ENCODE measurements at places on chromosomes 3 and 15.

DNA sequence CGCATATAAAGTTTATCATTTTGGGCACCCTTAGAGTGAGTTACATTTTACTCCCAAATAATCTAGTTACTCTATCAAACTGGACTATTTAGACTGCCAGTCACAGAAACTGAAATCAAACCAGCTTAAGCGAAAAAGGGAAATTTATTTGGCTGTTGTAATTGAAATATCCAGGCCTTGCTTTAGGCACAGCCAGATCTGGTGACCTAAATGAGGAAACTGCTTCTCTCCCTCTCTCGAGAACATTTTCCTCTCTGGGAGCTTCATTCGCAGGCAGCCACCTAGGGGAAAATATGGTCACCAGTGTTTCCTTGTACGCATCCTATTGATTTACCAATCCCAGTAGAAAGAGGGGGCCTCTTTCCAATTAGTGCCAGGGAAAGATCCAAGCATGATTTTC is 175.3 kb upstream of the MITF start:
- no peak for DNase-seq

DNA sequence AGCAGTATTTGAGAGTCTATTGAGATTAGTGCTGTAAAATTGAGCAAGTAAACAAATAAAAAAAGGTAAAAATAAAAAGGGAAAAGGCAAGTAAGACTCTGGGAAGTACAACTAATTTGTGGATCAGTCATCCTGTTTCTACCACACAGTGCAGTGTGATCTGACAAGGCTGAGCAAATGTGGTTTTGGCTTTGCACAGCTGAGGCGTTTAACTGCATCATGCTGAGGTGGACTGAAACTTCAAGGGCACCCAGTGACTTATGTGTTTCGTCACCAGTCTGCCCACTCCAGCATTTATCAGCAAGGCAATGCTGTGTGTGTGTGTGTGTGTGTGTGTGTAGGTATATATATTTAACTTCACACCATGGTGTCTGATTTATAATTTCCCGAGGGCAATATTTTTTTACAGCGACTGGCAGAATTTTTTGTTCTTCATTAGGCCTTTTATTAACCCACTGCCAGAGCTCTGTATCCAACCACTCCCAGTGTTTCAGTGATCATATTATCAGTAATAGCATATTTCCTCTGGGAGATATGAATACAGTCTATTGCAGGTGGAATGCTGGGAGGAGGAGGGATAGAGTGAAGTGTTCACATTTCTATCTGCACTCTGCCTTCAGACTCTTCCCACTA is 131.5 kb upstream of the SATB1 start:
- DNase-seq = no peak

- no peak for DNase-seq
Observed at GRCh38 chr15:101121511-101122090, 130.2 kb downstream of the CHSY1 start.

DNA sequence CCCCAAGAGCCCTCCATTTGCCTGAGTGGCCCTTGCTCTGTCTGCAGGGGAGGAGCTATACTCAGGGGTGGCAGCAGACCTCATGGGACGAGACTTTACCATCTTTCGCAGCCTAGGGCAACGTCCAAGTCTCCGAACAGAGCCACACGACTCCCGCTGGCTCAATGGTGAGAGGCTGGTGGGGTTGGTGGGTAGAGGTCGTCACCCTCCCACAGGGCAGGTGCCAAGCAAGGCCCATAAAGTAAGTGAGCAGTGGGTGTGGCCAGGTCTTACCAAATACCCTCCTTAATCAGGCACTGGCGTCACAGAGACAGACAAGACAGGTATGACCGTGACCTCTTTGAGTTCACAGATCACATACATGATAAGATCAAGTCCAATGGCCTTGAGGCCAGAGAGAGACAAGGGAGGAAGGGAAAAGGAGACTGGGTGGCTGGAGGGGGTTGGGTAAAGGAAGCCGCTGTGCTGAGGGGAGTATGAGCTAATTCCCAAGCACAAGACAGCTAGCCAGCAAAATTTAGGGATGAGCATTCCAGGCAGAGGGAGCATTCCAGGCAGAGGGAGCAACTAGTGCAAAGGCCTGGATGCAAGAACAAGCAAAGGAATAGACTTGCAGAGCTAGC is 2.5 kb downstream of the SEMA3B start:
- DNase-seq = no peak

GRCh38 chr3:14946739-14947099 is 664 bp upstream of the NR2C2 start:
- DNase-seq = no peak

GRCh38 chr3:31064021-31064420 is 169.6 kb upstream of the GADL1 start:
- no peak for DNase-seq

DNA sequence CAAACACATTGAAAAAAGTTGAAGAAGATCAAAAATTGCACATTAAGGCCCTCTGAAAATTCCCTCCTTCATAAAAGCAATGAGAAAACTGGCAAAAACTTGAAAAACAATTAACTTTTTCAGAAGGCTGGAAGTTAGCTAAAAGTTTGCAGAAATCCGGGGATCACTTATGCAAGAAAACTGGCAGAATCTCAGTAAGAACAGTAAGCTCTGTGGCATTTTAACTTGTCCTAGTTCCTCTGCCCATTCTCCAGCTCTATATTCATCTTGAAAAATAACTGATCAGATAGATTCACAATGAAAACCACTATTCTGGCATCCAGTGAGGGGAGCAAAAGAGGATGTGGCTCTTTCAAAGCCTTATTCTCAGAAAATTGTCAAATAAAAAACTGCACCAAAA is 566.8 kb downstream of the NTRK3 start:
- DNase-seq = no peak

DNA sequence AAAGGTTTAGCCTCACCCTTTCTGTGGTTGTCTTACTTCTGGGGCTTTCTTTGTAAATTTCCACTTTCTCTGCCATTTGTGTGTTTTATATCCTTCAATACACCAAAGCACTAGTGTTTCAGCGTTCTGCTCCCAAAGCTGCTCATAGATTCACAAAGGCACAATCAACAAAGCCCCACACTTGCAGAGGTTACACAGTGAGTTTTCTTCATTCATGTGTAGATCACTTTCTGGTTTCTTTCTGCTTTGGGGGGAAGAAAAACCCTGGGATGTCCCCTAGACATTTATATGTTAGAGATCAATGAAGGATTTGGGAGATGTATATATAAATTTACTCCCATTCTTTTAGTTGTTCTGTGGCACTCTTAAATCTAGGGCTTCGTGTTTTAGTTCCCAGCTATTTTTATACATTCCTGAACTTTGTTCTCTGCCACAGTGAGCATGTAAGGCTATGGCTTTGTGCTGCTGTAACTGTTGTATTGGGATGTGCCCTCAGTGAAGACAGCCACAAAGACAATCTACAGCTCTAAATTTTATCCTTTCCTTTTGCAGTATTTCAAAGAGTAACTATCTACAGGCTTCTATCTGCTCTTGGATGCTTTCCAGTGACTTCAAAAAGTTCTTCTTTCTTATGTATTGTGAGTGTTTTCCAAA is 636.5 kb downstream of the ZBBX start:
- DNase-seq = no peak

GRCh38 chr15:73139041-73139743 is 86.9 kb downstream of the NEO1 start:
- DNase-seq = no peak

- no peak for DNase-seq
Observed at GRCh38 chr3:193554811-193555210, at the start of gene ATP13A4. ATP13A4 (minus strand) TSS chr3:193554895; CDS start chr3:193554799, 96 bp downstream.

DNA sequence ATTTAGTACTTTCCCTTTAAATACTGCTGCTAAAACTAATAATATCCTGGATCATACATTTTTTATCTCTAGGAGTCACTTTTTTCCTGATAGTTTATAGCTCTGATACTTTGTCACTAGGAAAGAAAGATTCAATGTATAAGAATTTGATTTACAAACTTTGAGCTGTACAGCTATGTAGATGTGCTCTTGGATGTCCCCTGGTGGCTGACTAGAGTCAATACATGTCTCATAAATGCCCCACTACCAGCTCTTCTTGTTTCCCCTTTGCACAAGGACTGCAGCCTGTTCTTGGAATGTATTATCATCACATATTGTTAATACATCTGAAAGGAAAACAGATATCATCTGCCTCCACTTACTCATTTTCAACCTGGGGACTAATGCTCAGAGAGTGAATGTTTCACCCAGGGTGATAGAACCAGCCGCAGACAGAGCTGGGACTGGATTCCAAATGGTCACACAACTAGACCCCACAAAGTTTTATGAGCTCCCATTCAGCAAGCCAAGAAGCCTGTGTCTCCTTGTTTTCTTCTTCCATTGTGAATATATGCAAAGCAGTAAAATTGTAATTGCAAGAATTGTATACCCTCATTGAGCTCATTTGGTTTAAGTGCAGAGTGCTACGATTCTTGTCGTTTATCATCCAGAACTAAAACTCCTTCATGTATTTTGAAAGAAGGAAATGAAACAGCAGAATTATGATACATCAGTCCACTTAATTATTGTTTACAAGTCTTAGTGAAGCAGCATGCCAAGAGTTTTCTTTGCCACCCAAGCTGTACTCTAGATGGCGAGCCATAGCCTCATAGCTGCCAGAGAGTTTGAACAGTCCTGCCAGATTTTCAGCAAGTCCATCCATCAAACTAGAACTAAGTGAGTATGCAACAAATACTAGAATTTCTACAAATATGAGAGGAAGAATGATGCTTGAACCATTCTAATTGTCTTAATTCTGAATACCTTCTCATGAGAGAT is 261.6 kb upstream of the LMCD1 start:
- DNase-seq = no peak

DNA sequence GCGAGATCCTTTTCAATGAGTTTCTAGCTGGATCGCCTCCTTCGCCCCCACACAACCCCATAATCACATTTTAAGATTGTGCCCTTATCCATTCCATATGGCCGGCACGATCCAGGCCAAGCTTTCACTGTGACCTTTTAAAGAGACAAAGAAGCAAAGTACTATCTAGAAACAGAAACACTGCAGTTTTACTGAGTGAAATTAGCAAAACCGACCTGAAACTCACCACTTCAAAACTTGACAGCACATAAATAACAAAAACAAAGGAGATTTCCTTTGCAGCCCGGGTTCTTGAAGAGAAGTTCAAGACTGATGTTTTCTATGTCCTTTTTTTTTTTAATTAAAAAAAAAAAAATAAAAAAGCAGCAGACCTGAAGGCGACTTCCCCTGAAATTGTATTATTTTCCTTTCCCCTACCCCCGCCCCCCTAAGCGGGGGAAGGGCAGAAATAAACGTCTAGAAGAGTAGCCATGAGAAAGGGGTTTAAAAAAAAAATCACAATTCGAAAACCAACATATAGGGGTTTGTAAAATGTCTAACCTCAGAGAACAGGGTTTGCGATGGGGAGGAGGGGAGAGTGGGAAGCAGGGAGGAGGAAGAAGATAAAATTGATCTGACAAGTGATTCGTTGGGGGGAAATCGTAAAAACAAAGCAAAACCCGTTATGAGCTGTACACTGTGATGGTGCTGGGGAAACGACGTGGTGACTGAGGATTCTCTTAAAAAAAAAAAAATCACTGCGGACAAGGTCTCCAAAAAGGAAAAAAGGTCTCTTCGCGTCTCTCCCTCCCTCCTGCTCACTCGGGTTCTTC is 1.5 kb downstream of the SATB1 start:
- no peak for DNase-seq

- no peak for DNase-seq
Observed at GRCh38 chr3:158121295-158121694, 11.4 kb downstream of the RSRC1 start.

DNA sequence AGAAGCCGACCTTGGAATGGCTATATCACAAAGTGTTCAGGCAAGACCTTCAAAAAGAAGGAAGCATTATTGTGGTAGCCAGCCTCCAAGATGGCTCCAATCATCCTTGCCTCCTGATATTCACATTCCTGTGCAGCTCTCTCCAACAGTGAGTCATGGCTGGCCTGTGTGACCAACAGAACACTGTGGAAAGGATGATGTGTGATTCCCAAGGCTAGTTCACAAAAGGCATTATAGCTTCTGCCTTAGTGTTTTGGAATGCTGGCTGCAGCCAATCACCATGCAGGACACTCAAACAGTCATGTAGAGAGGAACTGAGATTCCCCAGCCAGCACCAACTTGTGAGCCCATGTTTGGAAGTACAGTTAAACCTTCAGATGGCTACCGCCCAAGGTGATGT is 102.6 kb downstream of the EFL1 start:
- DNase-seq = no peak

GRCh38 chr3:194399166-194399565 is at the start of gene GP5:
GP5 (minus strand) TSS chr3:194399266; CDS start chr3:194398282, 984 bp downstream.
- DNase-seq = no peak

Data from NCI-H510A (cell line).